ENCODE measurements at places on chromosomes 5 and 9.

- DNase-seq: no peak
Observed at GRCh38 chr5:112918679-112919078, 3.3 kb downstream of the REEP5 start.

- DNase-seq: no peak
Observed at GRCh38 chr9:99004717-99005460, 61.2 kb downstream of the COL15A1 start.

GRCh38 chr5:131221888-131222287 is 42.0 kb upstream of the CDC42SE2 start:
- DNase-seq: peak; percentile 39

- DNase-seq: peak; percentile 30
Observed at GRCh38 chr5:164119806-164120447, 614.5 kb downstream of the MAT2B start.

GRCh38 chr9:89153232-89154017 is 25.2 kb downstream of the SHC3 start:
- DNase-seq: peak; percentile 31

DNA sequence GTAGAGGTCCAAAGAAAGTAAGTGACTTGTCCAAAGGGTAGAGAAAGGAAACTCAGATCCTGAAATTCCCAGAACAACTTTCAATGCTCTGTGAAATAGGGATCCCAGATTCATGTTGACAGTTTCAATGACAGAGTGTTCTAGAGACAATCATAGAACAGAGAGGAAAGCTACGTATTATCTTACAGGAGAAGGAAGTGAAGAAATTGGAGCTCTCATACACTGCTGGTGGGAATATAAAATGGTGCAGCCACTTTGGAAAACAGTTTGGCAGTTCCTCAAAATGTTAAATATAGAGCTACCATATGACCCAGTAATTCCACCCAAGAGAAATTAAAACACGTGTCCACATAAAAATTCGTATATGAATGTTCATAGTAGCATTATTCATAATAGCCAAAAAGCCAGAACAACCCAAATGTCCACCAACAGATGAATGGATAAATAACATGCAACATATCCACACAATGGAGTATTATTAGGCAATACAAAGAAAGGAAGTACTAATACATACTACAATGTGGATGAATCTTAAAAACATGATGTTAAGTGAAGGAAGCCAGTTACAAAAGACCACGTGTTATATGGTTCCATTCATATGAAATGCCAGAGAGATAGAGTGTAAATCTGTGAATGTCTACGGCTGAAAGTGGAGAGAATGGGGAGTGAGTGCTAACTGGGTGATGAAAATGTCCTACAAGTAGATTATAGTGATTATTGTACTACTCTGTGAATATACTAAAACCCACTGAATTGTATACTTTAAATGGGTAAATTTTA is 197.1 kb downstream of the NTRK2 start:
- no peak for DNase-seq

- DNase-seq: peak; percentile 55
Observed at GRCh38 chr9:77507212-77507961, 140.7 kb downstream of the GNA14 start.

GRCh38 chr9:93620881-93621820 is 44.8 kb downstream of the PHF2 start:
- DNase-seq: no peak

DNA sequence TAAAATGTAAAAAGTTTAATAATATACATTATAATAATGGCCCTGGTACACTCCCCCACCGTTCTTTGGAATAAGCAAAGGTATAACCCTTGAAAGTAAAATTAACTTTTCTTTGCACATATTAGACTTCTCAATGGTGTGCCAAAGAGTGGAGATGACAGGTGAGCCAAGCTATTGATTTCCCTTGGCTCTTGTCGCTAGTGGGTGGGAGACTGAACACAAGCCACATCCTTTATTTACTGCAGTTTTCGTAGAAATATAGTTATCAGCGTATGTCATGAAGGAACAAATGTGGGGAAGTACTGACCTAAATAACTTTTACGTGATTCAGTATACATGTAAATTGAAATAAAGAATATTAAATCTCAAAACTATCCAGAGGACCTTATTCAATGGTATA is 549.3 kb downstream of the RAB3C start:
- DNase-seq: no peak

DNA sequence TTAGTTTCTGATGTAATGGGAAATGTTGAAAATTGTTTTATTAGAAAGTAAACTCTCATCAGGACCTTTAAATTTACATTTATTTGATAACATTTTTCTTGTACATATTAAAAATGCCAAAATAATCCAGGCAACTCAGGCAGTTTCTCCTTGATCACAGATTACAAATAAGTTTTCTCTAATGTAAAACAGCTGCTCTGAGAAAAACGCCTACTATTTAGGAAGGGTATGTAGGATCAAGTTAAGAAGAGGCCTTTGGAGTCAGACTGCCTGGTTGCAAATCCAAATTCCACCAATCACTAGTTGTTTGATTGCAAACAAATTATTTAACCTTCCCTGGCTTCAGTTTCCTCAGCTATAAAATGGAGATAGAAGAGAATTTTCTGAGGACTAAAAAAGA is 610.8 kb downstream of the PDE4D start:
- DNase-seq: no peak

- DNase-seq: peak; percentile 75
Observed at GRCh38 chr9:120710110-120710981, 3.9 kb downstream of the MEGF9 start.

Measured in fibroblast of villous mesenchyme (primary cell).